ENCODE measurements at places on chromosomes 7 and 10. TPM values are rescaled to one million over a fixed set of nuclear protein-coding genes. Genes with fewer than 3 reads are reported as not detected.

The KEL gene
- not detected for total RNA-seq

The ZPBP gene
- total RNA-seq: not detected

The RBM20 gene
- total RNA-seq: not detected

The FEZF1 gene
- total RNA-seq: 0.22 TPM

The TMEM120A gene
- 30.8 TPM for total RNA-seq

The WAPL gene
- 27.0 TPM for total RNA-seq

The SPDYE16 gene
- not detected for total RNA-seq

The ADRB1 gene
- 0.47 TPM for total RNA-seq

The MYL10 gene
- not detected for total RNA-seq

The OR2A1 gene
- not detected for total RNA-seq

The PNLIPRP1 gene
- total RNA-seq: not detected

The ZNF467 gene
- 0.54 TPM for total RNA-seq

- H3K27ac ChIP-seq: no peak overlapping the region
- H3K4me1 ChIP-seq: no peaks in the 10 kb centered on the region
- DNase-seq: peak; percentile 35
- H3K36me3 ChIP-seq: no peaks in the 10 kb centered on the region
- no peak overlapping the region for H3K4me3 ChIP-seq
Measured at GRCh38 chr7:82729172-82730030, 285.8 kb upstream of the CACNA2D1 start.

DNA sequence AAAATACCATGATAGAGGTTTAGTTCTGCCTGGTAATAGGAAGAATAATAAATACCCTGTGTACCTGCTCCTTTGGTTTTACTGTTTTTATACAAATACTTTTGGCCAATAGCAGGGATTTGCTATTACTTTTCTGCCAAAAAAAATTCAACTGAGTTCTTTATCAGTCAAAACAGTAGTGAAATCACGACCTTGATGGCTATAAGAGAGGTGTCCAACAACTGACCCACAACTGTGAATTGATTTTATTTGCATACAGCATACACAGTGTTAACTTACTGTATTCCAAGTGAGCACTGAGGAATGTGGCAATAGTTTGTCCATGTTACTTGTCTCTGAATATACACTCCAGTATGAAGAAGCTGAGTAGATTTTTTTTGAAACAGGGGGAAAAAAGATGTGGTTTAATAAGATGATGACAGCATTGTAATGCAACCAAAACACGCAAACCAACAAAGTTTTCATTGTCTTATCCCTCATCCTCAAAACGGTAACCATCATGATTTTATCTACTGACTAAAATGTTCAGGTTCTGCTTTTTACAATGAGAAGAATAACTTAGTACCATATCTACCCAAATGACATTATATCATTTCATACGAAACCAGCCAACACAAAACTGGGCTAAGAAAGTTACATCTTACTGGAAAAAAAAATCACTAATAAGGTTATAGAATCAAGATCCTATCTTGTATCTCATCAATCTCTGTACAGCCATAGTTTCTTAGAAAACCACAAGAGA is 63.3 kb downstream of the GSAP start:
- peaks cover 10% of the 10 kb centered on the region for H3K4me1 ChIP-seq
- H3K27me3 ChIP-seq: no peaks in the 10 kb centered on the region
- H3K27ac ChIP-seq: no peak overlapping the region
- H3K36me3 ChIP-seq: no peaks in the 10 kb centered on the region
- DNase-seq: no peak
- H3K4me3 ChIP-seq: no peak overlapping the region

DNA sequence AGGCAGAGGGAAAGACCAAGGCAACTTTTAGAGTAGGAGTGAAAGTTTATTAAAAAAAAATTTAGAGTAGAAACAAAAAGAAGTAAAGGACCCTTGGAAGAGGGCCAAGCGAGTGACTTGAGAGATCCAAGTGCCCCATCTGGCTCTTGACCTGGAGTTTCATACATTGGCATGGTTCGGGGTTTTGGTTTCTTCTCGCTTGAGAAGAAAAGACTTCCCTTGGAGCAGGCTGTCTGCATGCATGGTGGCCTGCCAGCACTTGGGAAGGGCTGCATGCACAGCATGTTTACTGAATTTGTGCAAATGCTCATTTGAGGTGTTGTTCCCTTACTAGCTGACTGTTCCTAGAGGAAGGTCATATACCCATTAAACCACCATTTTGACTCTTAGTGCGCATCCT is 8.8 kb upstream of the ADO start:
- no peak overlapping the region for H3K4me3 ChIP-seq
- no peaks in the 10 kb centered on the region for H3K4me1 ChIP-seq
- no peak for DNase-seq
- no peak overlapping the region for H3K27ac ChIP-seq
- H3K36me3 ChIP-seq: no peaks in the 10 kb centered on the region

DNA sequence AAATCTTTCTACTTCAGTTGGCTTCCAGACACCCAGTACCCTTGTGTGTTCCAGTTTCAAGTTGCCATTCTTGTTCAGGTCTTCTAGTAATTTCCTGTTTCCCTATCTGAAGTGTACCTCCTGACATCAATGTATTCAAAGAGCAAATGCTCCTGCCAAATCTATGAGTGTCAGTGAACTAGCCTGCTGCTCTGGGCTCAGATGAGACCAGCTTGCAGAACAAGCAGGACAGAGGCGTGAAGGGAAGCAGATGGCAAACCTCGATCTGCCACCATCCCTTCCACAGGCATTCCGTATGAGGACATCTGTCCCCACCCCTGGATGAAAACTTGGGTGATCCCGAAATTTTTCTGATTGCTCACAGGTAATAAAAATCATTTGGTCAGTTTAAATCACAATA is 4.4 kb upstream of the MPP7 start:
- H3K36me3 ChIP-seq: peaks cover 8% of the 10 kb centered on the region
- no peak overlapping the region for H3K27ac ChIP-seq
- no peak overlapping the region for H3K4me3 ChIP-seq
- peaks cover 78% of the 10 kb centered on the region for H3K27me3 ChIP-seq

DNA sequence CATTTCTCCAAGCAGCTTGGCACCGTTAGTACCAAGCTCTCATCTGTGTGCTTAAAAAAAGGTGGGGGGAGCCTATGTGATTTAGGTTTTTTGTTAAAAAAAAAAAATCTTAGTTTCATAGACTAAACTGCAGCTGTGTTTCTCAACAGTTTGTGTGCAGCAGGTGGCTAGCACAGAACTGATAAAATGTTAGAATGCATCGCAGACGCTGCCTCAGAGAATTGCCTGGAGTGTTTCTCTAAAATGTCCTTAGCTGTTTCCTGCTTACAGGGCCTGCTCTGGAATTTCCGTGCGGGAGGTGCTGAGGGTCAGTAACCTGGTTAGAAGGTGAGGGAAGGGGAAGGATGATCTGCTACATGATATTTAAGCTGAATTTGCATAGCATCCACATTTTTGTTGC is 268.9 kb downstream of the PLXDC2 start:
- no peak overlapping the region for H3K27ac ChIP-seq
- no peak overlapping the region for H3K4me3 ChIP-seq
- H3K27me3 ChIP-seq: no peaks in the 10 kb centered on the region
- no peaks in the 10 kb centered on the region for H3K4me1 ChIP-seq

DNA sequence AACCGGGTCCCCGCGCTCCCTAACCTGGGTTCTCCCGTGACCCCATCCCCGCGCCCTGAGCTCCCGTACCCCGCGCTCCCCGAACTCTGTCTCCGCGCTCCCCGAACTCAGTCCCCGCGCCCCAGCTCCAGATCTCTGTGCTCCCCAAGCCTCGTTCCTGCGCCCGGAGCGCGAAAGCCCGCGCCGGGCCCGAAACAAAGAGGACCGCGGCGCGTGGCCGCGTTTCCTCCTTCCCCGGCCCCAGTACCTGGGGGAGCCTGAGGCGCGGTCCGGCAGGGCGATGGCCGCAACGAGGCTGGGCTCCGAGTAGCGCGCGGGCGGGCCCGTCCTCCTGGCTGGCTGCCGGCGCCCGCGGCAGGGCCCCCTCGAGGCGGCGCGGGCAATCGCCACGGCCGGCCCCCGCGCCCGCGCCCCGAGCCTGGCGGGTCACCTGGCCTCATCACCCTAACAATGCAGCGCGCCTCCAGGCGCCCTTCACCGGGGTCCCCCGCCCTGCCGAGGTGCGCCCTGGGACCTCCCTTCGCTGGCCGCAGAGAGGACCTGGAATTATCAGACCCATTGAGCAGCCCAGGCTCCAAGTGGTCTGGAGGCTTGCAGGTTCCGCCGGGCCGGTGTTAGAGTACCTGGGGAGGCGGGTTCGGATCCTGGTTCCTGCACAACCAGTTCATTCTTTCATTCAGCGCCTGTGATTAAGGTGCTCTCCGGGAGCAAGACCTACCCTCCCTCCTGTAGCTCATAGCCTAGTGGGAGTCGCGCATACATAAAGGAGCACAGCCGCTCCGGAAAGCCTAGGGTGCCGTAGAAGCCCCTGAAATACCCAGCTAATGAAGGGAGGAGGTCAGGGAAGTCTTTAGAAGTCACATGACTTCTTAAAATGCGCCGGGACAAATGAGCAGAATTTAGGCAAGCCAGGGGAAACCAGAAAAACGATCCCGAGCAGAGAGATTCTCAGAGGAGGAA is at the start of gene TNS3:
Gene TNS3 (minus strand): TSS at position 308 of the 960 bp plus-strand sequence. CDS start 142,475 bp downstream, outside the sequence.
- H3K4me3 ChIP-seq: peak within 1 kb of the TSS; percentile 100
- peaks cover 55% of the 10 kb centered on the region for H3K4me1 ChIP-seq
- no peaks in the 10 kb centered on the region for H3K27me3 ChIP-seq

GRCh38 chr10:119849031-119849789 is 23.4 kb downstream of the MCMBP start:
- H3K27me3 ChIP-seq: no peaks in the 10 kb centered on the region
- H3K4me1 ChIP-seq: no peaks in the 10 kb centered on the region
- H3K36me3 ChIP-seq: peaks cover 14% of the 10 kb centered on the region
- H3K4me3 ChIP-seq: no peak overlapping the region
- no peak for DNase-seq

- H3K36me3 ChIP-seq: no peaks in the 10 kb centered on the region
- DNase-seq: no peak
- no peaks in the 10 kb centered on the region for H3K27me3 ChIP-seq
- H3K27ac ChIP-seq: no peak overlapping the region
- no peak overlapping the region for H3K4me3 ChIP-seq
Measured at GRCh38 chr7:8035647-8036518, 67.3 kb downstream of the GLCCI1 start.

GRCh38 chr7:37816922-37817590 is 31.3 kb upstream of the NME8 start:
- peaks cover 24% of the 10 kb centered on the region for H3K27me3 ChIP-seq
- H3K4me3 ChIP-seq: no peak overlapping the region
- H3K4me1 ChIP-seq: no peaks in the 10 kb centered on the region
- no peak overlapping the region for H3K27ac ChIP-seq

DNA sequence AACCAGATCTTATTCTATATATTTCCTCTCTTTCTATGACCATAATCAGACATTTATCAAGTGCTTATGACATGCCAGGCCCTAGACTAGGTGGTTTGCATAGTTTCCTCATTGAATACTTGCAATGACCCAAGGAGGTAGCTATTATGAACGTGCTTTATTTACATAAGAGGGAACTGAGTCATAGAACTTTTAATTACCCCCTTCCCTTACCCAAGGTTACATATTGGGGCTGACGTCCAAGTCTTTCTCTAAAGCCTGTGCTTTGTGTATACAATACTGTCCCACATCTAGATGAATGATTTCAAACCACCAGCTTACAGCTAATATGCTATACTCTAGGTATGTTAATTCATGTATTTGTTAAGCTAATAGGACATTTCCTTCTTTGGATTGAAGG is 91.9 kb upstream of the NPY start:
- H3K4me1 ChIP-seq: no peaks in the 10 kb centered on the region
- H3K36me3 ChIP-seq: no peaks in the 10 kb centered on the region
- H3K27me3 ChIP-seq: peaks cover 47% of the 10 kb centered on the region
- no peak overlapping the region for H3K27ac ChIP-seq
- no peak overlapping the region for H3K4me3 ChIP-seq

- no peaks in the 10 kb centered on the region for H3K4me1 ChIP-seq
- H3K27ac ChIP-seq: no peak overlapping the region
- H3K36me3 ChIP-seq: no peaks in the 10 kb centered on the region
- H3K4me3 ChIP-seq: no peak overlapping the region
Measured at GRCh38 chr10:125232841-125233240, 72.5 kb upstream of the CTBP2 start.

GRCh38 chr10:112467541-112468075 is 20.6 kb downstream of the VTI1A start:
- no peak overlapping the region for H3K4me3 ChIP-seq
- no peak for DNase-seq
- H3K36me3 ChIP-seq: no peaks in the 10 kb centered on the region
- H3K27me3 ChIP-seq: no peaks in the 10 kb centered on the region

DNA sequence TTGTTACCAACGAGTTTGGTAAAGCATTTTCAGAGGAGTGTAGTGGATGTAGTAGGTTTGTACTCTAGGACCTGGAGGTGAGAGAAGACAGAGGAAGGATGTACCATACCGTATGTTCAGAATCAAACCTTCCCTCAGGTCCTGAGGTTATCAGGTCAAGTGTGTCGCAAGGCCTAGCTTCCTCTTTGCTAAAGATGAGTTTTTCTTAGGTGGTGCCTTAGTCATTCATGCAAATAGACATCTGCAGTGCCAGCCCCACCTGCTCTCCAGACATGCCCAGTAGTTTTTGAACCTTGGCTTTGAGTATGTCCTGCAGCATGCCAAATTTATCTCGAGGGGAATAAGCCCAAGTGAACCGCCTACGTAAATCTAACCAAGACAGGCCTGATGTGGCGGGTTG is 71.3 kb downstream of the HDAC9 start:
- peaks cover 34% of the 10 kb centered on the region for H3K4me1 ChIP-seq
- no peak overlapping the region for H3K27ac ChIP-seq
- H3K36me3 ChIP-seq: peaks cover 15% of the 10 kb centered on the region
- no peak for DNase-seq
- H3K4me3 ChIP-seq: no peak overlapping the region
- no peaks in the 10 kb centered on the region for H3K27me3 ChIP-seq

DNA sequence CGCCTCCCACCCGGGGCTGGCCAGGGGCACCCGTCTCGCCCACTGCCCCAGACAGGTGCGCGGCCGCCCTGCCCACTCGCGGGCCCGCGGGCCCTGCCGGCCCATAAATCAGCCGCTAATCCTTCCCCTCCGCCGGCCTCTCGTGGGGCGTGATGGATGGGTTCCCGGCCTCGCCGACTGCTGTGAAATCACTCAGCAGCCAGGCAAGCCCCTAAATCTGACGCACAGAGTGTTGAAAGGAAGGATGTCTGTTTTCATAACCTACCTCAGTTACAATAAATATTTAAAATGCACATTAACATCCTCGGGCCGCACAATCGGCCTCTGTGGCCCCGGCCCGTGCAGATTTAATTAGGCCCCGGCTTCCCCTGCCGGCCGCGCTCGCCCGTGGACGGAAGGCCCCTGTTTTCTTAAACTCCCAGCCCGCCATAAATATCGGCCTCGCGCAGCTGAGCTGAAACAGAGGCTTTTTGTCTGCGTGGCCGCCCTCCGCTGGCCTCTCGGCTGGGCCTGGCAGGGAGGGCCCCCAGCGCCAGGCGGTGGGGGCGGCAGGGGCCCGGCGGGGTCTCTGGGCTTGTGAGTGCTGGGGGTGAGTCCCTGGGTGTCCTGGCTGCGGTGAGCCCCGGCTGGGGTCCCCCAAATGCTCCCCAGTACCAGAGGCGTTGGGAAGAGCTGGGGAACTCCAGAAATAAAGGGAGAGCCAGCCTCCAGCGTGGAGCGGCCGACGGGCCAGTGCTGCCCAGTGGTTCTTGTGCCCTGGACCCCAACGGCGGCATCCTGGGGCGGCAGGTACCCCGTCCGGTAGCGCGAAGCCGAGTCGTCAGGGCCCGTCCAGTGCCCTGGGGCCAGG is 90.7 kb downstream of the UNCX start:
- no peak overlapping the region for H3K4me3 ChIP-seq
- H3K4me1 ChIP-seq: no peaks in the 10 kb centered on the region
- H3K27ac ChIP-seq: no peak overlapping the region
- peaks cover 8% of the 10 kb centered on the region for H3K36me3 ChIP-seq
- no peak for DNase-seq
- H3K27me3 ChIP-seq: peaks cover 78% of the 10 kb centered on the region
